ENCODE measurements at places on chromosomes 4 and X.
A peak's percentile ranks its signal among the peaks of the same experiment; 100 is the strongest.

GRCh38 chrX:5051831-5052491 lies 1176.7 kb downstream of the NLGN4X start:
- DNase-seq = peak; percentile 91

- no peak for DNase-seq
These were observed 75.1 kb upstream of the MCF2 start for GRCh38 chrX:139783030-139783429.

DNA sequence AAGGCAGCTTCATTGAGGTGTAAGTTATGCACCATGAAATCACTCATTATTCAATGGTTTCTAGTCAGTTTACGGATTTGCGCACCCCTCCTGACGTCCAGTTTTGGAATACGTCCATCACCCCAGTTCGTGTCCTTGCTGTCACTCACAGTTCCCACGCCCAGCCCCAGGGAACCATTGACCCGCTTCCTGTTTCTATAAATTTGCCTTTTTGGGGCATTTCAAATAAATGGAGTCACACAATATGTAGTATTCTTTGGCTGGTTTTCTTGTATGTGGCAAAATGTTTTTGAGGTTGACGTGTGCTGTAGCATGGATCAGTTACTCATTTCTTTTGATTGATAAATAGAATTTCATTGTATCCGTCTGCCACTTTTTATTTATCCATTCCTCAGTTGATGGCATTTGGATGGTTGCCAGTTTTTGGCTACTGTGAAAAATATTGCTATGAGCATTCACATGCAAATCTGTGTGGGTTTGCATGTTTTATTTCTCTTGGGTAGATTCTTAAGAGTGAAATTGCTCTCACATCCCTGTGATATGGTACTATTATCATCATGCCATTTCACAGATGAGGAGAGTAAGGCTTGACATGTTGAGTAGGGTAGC lies 18.4 kb upstream of the SORCS2 start:
- no peak for DNase-seq

- no peak for DNase-seq
These were observed 262.8 kb upstream of the VCX start for GRCh38 chrX:7580127-7580526.

GRCh38 chr4:8690216-8691150 lies 97.9 kb downstream of the CPZ start:
- DNase-seq = no peak

GRCh38 chr4:155899891-155900290 lies 3.6 kb upstream of the TDO2 start:
- DNase-seq = no peak

DNA sequence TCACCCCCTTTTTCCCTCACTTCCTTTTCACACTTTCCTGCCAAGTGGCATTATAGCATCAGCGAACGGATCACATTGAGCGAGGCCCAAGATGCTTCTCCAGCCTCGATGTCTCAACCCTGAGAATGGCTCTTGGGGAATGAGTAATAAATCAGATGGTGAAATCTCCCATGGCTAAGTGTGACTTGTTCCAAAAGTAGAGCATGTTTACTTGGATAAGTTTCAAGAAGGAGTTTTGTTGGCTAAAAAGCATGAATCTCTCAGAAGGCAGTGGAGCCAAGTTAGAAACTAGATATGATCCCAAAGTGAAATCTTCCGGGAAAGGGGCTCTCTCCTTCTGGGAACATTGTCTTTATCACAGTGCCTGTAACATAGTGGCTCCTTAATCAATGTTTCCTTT lies 316.3 kb downstream of the CAMK2D start:
- peak; percentile 10 for DNase-seq

- no peak for DNase-seq
These were observed 18.0 kb downstream of the TTC29 start for GRCh38 chr4:146927695-146928094.

DNA sequence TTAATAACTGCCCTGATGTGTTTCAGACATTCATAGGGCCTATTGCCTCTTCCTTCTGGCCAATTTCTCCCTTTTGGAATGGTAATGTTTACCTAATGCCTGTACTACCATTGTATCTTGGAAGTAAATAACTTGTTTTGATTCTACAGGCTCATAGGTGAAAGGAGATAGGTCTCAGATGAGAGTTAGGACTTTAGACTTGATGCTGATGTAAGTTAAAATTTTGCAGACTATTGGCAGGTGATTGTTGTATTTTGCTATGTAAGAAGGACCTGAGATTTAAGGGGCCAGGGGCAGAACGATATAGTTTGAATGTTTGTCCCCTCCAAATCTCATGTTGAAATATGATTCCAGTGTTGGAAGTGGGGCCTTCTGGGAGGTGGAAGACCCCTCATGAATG lies 215.5 kb downstream of the SLC39A8 start:
- DNase-seq = no peak

DNA sequence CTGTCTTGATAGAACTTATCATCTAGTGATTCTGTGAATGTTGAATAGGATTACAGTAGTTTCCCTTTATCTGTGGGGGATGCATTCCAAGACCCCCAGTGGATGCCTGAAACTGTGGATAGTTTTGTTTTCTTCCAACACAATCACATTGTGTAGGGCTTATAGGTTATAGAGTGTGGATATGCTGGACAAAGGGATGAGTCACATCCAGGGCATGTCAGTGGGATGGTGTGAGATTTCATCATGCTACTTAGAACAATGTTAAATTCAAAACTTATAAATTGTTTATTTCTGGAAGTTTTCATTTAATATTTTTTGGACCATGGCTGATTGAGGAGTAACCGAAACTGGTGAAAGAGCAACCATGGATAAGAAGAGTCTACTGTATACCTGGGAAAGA lies 432.3 kb upstream of the ATOH1 start:
- DNase-seq = no peak

DNA sequence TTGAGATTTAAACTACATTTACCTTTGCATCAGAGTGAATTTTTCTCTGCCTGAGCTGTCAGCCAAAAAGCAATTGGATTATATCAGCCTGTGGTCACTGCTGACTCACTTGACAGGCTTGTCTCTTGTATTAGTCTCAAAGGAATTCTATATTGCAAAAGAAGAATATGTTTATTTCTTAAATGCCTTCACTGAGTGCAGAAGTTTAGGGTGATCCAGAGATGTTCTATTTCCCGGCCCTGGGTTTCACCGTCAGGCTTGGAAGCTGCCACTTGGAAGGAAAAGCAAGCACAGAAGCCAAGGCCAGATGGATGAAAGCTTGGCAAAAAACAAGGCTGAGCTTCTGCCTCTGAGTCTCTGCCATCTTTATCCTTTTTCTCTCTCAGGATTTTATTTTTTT lies 80.9 kb downstream of the FAM114A1 start:
- peak; percentile 68 for DNase-seq

DNA sequence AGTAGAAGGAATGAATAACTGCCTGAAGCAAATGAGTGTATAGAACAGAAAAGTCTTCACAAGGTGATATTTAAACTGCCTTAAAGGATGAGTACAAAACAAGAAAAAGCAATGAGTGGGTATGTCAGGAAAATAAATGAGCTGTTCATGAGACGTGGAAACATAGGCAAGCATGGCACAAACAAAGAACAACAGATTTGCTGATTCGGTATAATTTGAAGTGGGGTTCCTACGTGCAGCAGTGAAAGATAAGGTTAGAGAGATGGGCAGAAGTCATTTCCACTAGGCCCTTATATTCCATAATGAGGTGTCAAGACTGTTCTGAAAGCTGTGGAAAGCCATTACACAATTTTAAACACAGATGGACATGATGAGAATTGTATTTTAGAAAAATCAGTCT lies 506.6 kb downstream of the KLHL13 start:
- no peak for DNase-seq

- no peak for DNase-seq
These were observed 344.2 kb downstream of the CBLL2 start for GRCh38 chrX:22616867-22617266.

GRCh38 chrX:83529950-83530349 lies 21.9 kb downstream of the POU3F4 start:
- no peak for DNase-seq

GRCh38 chr4:184320631-184321030 lies 103.0 kb upstream of the ENPP6 start:
- no peak for DNase-seq

- no peak for DNase-seq
These were observed 60.3 kb downstream of the DLG3 start for GRCh38 chrX:70504772-70505450.

- DNase-seq = no peak
These were observed 13.6 kb downstream of the C4orf36 start for GRCh38 chr4:86878640-86879039.

GRCh38 chrX:104428231-104428630 lies 137.8 kb upstream of the IL1RAPL2 start:
- DNase-seq = no peak

- no peak for DNase-seq
These were observed 205.7 kb upstream of the BCOR start for GRCh38 chrX:40303256-40304077.

GRCh38 chrX:7941390-7942042 lies 14.3 kb upstream of the PNPLA4 start:
- DNase-seq = no peak

- DNase-seq = no peak
These were observed 4.7 kb downstream of the NLRP2B start for GRCh38 chrX:57675320-57675719.

- DNase-seq = no peak
These were observed 201.9 kb upstream of the BCOR start for GRCh38 chrX:40299641-40300046.

GRCh38 chr4:109410226-109410625 lies 23.4 kb upstream of the SEC24B start:
- no peak for DNase-seq

DNA sequence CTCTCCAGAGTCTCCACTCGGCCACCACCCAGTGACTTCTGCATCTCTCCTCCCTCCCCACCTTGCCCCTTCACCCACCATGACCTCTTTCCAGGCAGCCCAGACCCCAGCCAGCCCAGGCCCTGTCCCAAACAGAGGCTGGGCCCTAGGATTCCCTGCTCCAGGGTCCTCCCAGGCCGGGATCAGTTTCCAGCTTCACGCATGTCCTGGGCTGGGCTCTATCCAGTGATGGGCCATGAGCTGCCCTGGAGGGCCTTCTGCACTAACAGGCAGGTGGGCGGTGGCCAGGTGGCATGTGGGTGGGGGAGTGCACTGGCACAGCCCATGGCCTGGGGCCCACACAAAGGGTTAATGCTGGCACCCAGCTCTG lies 20.4 kb upstream of the ADD1 start:
- no peak for DNase-seq

GRCh38 chrX:134172588-134173259 lies 64.3 kb upstream of the CCDC160 start:
- DNase-seq = no peak

DNA sequence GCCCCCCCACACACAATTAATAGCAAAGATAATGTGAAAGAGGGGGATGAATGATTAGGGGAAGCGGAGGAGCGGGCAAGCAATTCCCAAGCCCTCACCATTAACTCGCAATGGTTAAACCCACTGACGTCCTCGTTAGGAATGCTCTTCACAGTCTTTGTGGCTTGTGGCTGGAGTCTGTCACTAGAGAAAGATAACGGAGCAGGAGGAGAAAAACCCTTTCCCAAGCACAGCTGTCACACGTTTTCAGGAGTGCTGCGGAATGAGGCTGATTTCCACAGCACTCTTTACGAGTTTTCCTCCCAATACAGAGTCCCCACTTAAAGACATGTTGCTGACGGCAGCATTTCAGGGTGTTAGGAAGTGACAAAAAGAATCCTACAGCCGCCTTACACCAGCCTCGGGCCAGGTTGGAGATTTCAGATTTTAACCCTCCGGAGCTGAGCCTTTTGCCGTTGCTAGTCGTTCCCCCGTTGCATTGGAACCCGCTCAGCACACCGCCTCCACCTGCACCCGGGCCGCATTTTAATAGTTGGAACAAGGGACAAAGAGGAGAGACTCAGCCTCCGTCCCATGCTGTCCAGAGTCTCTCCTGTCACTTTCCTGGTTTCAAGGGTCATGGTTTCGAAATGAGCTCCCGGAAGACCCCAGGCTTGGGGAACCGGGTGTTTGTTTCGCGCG lies 92.2 kb downstream of the GEMIN8 start:
- no peak for DNase-seq

DNA sequence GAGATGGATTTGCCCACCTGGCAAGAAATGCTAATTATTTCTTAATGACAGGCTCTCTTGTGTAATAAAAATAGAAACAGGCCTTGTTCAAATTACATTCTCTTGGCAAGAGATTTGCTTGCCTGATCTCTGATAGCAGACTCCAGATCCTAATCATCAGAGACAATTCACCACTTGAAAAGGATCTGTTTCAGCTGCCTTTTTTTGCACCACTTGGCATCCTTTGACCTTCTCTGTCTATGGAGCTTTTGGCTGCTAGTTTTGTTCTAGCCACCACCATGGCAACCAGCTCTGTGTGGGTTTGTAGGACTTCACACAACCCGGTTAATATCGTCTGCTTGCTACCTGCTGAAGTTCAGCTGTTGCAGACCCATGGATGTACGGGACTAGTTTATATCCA lies 241.1 kb upstream of the TLL1 start:
- DNase-seq = no peak

DNA sequence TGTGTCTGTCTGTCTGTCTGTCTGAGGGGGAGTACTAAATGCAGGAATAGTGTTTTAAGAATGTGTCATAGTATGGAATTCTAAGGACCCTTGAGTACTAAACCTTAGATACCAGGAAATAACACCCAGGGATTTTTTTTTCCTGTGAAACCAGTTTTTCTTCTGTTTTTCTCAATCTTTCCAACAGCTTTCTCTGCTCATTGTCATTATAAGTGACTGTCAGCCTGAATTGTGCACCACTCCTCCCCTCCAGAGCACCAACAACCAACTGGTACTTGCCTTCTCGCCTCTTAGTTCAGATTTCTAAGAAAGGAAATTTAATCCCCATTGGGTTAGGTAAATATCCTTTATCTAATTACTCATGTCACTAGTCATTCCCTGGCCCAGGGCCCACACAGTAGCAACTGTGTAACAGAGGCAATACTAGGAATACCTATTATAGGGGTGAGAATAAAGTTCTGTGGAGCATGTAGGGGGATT lies 320.6 kb downstream of the ADGRL3 start:
- no peak for DNase-seq

GRCh38 chr4:162164906-162165510 lies 1.2 kb upstream of the FSTL5 start:
- DNase-seq = no peak

GRCh38 chr4:60396341-60397049 lies 803.6 kb upstream of the ADGRL3 start:
- DNase-seq = no peak

- DNase-seq = no peak
These were observed 7.0 kb upstream of the ATP6AP2 start for GRCh38 chrX:40573763-40574162.

GRCh38 chrX:45238489-45238888 lies 37.8 kb upstream of the DIPK2B start:
- no peak for DNase-seq

- DNase-seq = no peak
These were observed 36.1 kb downstream of the ZNF41 start for GRCh38 chrX:47446971-47447370.

- no peak for DNase-seq
These were observed 120.6 kb upstream of the TBC1D9 start for GRCh38 chr4:140876615-140877364.

DNA sequence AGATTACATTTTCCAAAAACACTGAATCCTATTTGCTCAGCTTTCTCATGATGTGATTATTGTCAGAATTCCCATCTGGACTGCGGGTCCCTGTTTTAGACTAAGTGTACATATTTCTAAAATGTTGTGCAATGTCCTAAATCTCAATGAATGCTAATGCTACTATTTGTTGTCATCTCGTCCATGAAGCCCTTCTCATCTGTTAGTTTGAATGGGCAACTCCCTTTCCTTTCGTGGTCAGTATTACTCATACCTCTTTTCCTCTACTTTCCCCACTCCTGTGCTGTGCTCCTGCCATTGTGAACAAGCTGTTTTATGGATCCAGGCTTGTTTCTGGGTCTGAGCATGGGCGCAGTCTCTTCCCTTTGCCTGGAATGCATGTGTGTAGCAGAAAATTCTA lies 91.0 kb downstream of the MID1 start:
- no peak for DNase-seq
